Osteoblast (primary cell): ENCODE measurements at places on chromosomes 6 and 20. TPM values are rescaled to one million over a fixed set of nuclear protein-coding genes. Genes with fewer than 3 reads are reported as not detected.

DNA sequence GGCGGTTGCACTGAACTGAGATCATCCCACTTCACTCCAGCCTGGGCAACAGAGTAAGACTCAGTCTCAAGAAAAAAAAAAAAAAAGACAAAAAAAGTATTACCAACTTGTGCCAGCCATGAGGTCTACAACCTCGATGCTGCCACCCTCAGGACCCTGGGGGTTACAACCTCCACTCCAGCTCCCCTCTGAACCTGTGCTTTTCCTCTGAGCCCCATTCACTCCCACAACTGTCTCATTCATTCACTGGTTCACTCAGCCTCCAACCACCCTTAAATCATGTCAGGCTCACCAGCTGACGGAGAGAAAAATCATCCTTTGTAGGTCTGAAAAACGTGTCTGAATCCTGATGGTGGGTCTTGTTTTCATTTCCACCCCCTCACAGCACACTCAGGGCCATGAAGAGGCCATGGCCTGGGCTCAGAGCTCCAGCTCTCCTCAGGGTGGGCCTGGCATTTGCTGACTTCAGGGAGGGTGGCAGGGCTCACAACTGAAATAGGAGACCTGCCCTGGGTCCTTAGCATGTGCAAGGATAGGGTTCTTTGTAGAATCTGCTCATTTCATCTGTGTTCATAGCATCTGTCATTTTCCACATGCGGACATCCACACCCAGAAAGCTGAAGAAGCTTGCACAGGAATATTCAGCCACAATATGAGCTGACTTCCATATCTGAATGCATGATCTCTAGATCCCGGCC lies 1.9 kb upstream of the ULBP1 start:
- no peak for DNase-seq

- no peak for DNase-seq
Observed at GRCh38 chr6:71332012-71332411, 43.4 kb downstream of the OGFRL1 start.

DNA sequence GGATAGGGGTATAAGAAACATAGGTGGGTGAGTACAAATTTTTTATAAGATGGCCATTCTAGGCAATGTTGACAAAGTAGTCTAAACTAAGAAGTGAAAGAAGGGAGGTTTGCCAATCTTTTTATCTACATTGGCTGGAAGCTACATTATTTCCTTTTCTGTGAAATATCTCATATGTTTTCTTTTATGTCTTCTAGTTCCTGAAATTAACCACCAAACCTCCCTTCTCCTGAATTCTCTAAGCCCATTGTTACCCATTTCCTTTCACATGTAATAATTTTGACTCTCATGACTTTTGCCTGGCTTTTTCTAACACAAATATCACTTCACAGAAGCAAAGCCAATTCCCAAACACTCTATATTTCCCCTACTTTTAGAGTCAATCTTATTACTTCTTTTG lies 496.2 kb upstream of the JAG1 start:
- DNase-seq = peak; percentile 42

DNA sequence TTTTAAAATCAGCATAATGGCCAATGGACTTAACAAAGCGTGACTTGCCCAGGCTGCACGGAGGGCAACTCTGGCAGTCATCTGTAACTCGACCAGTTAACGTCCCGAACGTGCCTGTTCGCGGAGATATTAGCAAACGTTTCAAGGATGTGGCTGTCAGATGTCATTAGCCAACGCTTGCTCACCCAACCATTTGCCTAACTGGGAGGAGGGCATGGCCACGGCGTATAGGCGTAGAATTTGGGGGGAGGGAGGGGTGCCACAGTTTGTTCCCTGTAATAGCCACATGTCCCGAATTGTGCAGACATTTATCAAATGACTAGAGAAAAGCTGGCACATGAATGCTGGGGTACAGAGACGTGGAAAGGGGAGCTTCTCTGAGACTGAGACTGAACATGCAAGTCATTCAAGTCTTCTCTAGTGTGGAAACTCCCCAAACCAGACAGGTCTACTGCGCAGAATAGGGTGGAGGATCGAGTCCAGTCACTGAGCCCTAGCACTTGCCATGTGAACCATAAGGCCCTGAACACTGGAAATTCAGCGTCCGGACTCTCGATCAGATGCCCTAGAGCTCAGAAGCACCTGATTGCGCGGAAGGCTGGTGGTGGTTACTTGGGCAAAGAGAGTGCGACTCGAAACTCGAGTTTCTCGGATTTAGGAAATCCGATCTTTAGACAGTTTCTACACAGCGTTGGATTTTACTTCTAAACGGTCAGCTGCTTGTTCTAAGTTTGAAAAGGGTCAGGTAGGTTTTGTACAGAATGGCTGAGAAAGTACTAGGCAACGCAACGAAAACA lies 32.6 kb downstream of the TFAP2B start:
- DNase-seq = peak; percentile 76

GRCh38 chr20:56513161-56514150 lies 11.1 kb upstream of the FAM209A start:
- DNase-seq = no peak

DNA sequence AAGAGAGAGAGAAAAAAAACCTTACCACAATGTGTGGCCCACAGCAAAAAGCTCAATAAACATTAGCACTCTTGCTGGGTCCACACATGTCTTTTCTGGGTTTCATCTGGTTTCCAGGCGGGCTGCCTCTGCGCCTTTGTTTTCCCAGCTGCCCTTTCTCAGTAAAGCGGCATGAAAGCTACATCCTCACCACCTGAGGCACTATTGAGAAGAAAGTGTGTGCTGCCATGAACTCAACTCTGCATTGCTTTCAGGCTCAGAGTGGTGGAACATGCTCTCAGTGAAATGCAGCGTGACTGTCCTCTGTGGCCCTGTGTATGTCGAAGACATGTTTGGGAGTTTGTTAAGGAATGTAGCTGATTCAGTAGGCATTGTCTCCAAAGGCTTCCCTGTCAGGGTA lies 102.3 kb downstream of the LYRM2 start:
- DNase-seq = no peak

GRCh38 chr6:24072038-24072746 lies 53.8 kb upstream of the NRSN1 start:
- DNase-seq = no peak

DNA sequence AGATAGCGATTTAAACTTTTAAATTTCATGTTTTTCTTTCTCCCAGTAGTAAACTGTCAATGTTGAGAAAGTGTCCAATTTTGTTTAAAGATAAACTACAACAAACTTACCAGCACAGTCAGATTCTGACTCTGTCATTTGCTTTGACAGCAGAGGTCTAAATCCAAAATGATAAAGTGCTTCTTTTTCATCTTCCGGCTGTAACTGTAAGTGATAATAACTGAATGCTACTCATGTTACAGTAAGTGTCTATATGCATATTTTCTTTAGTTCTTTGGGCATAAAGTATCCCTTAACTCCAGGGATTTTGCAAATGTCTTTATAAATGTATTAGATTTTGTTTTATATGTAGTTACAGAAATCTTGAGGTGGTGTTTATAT lies 610.4 kb downstream of the RFPL4B start:
- no peak for DNase-seq

- no peak for DNase-seq
Observed at GRCh38 chr6:126199466-126199865, 140.4 kb upstream of the CENPW start.

GRCh38 chr6:4262526-4262925 lies 127.2 kb upstream of the ECI2 start:
- no peak for DNase-seq

DNA sequence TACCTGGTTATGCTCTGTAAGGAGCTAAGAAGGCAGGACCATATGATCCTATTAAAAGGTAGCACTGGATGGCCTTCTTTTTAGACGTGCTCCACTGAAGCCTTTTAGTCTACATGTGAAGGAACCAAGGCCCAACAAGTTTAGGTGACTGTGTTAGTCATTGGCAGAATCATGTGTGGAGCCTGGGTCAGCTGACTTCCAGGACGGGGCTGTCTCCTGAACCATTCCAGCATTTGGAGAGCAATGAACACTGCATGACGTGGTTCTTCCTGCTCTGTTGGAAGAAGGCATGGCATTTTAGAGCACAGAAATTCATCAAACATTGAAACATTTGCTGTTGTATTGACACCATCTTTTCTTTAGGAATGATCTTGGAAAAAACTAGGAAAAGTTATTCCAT lies 87.8 kb upstream of the TIAM2 start:
- no peak for DNase-seq

- DNase-seq = peak; percentile 73
Observed at GRCh38 chr20:1177680-1178079, 7.1 kb downstream of the TMEM74B start.

GRCh38 chr6:152204591-152204990 lies 397.1 kb downstream of the ESR1 start:
- DNase-seq = no peak

DNA sequence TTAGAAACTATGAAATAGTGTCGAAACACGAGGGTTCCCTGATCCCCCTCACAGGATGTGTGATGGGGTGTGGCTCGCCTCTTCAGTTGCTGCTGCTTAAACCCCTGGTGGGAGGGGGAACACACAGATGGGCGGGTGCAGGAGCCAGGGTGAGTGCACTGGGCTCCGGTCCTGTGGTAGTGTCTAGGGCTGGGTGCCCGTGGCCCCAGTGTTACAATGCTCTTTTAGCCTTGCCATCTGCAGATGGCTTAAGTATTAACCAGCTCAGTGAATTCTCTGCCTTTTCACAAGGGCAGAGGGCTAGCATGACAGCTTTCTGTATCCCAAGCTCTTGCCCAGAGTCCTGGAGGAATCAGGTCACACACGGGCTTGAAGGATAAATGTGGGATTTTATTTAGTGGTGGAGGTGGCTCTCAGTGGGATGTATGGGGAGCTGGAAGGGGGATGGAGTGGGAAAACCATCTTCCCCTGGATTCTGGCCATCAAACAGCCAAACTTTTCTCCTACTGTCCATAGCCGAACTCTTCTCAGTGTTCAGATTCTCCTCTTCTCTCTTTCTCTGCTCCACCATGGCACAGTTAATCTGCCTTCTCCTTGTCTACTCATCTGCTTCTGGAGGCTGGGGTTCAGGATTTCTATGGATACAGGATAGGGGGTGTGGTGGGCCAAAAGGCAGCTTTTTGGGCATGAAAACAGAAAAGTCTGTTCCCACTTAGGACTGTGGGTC lies 659.0 kb downstream of the EPM2A start:
- peak; percentile 8 for DNase-seq

DNA sequence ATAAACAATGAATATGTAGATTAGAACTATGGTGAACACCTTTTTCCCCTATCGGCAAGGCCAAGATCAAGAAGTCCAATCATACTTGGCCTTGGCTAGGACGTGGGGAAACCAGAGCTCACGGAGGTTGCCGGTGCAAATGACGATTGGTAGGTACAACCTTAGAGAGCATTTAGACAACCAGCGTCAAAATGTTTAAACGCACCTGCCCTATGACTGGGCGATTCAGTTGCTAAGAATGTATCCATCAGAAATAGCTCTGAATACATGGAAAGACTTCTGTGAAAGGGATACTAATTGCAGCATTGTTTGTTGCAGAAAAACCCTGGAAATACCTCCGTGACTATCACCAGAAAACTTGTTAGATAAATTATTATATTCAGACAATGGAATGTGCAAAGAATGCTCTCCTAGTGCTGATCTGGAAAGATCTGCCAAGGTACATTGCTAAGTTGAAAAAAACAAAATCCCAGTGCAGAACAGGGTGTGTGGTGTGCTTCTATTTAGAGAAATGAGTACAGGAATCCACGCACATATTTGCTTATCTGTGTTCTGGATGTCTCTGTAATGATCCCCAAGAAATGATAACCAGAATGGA lies 48.0 kb upstream of the PTPN1 start:
- DNase-seq = no peak

GRCh38 chr6:139452148-139452876 lies 77.9 kb upstream of the CITED2 start:
- peak; percentile 32 for DNase-seq

DNA sequence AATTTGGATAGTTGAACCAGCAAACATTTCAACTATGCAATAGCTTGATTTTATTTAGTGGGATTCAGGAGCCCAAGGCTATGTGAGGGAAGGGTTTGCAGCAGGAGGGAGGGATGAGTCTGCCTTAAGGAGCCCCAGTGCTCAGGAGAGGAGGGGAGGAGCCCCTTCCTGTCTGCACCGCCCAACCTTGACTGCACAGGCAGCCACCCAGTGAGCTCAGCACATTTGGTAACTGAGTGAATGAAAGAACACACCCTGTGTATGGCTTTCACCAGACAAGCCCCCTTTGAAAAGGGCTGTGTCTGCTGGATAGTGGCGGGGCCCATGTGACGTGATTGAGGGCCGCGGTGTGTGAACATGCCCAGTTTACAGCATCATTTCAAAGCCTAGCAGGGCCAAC lies 17.0 kb downstream of the DACT2 start:
- DNase-seq = no peak

- no peak for DNase-seq
Observed at GRCh38 chr20:11015440-11015839, 341.6 kb upstream of the JAG1 start.

DNA sequence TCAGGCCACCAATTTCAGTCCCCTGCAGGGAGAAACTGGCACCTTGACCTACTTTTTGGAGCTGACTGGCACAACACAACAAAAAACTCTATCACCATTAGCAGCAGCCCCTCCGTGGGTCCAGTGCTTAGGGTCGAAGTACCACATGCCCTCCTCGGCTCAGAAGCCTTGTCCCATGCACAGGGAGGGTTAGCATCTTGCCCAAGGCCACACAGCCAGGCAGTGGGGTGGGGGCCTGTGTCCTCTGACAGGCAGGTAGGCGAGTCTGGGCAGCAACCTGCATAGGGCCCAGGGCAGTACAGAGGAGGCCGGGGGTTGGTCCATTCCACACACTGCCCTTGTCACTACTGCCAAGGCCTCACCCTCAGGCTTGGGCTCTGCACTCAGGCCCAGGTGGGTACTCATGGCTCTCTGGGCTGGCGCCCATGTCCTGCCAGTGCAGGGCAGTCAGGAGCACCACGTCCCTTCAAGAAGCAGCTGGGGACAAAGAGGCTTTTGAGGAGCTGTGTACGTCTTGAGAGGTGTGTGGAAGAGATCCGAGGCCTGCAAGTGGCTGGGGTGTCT lies 53.6 kb downstream of the PYGB start:
- peak; percentile 87 for DNase-seq

DNA sequence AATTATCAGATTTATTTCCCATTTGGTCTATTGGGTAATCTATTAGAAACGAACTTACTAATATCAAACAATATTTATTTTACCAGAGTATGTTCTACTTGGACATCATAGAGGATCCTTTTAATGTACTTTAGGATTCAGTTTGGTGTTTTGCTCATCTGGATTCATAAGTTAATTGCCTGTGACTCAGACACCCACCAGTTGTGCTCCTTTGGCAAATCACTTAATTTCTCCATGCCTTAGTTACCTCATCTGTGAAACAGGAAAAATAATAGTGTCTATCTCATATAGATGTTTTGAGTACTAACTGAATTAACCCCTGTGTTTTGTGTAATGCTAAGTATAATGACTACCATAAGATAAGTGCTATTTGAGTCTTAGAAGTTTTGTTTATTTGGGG lies 292.1 kb downstream of the LAMA2 start:
- no peak for DNase-seq

GRCh38 chr6:163489584-163489983 lies 75.1 kb downstream of the QKI start:
- DNase-seq = no peak

GRCh38 chr6:85892346-85892745 lies 249.7 kb upstream of the SYNCRIP start:
- no peak for DNase-seq

The PGC gene
- total RNA-seq = not detected in 2 replicates

The SPTLC3 gene
- 14.8 and 15.9 TPM in 2 replicates for total RNA-seq

The DPM1 gene
- 43.3 and 53.2 TPM in 2 replicates for total RNA-seq

The BPIFB1 gene
- total RNA-seq = not detected in 2 replicates

The GRM4 gene
- 0.36 TPM in 1 of 2 replicates, not detected in the other for total RNA-seq

The CYP39A1 gene
- total RNA-seq = 4.1 and 4.3 TPM in 2 replicates

The RAB32 gene
- total RNA-seq = 115 and 131 TPM in 2 replicates

The RNF8 gene
- 16.6 and 20.9 TPM in 2 replicates for total RNA-seq

The HLA-DQA1 gene
- total RNA-seq = 0.29 TPM in 1 of 2 replicates, not detected in the other

The KCNG1 gene
- 13.6 and 16.3 TPM in 2 replicates for total RNA-seq

The DACT2 gene
- not detected in 2 replicates for total RNA-seq
